ENCODE measurements at places on chromosomes 3 and 15.

GRCh38 chr3:149366941-149367840, 10.3 kb downstream of the TM4SF1 start:
- DNase-seq = no peak

DNA sequence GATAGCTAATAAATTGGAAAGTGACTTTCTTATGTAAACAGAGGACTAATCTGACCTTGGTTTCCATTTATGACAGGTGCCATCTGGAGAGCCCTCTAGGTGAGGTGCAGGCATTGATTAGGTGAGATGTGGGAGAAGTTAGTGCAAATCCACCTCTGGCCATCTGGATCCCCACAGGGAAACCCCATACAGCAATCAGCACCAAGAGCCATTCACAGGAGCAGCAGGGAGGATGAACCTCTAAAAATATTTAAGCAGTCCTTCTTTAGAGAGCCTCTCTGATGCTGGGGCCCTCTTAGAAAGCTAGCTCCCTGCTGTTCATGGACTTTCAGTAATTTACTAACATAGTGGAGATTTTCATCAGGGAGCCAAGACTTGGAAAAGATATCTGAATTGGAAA, 69.3 kb downstream of the CLSTN2 start:
- no peak for DNase-seq

GRCh38 chr3:53628536-53629401, 134.4 kb downstream of the CACNA1D start:
- no peak for DNase-seq

DNA sequence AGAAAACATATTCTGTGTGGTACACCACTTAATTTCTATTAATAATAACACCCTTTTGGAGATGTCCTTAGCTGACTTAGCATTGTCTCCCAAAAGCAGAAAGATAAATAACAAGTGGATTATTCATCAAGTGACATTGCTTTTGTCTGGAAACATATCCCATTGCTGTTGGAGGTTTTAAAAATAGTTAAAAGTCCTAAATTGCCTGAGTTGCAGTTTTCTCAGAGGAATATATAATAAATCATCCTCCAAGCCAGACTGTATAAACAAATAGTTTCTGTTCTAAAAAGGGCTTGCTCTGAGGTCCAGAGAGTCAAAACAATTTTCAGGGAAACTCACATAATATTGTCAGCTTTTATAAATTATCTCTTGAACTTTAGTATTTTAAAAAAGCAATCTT, 60.4 kb upstream of the CD96 start:
- no peak for DNase-seq

- DNase-seq = peak; percentile 54
These were observed 33.9 kb upstream of the KIF23 start for GRCh38 chr15:69380100-69380725.

- no peak for DNase-seq
These were observed 163.5 kb downstream of the ABHD5 start for GRCh38 chr3:43854283-43854682.

GRCh38 chr3:13771496-13771895, 108.4 kb downstream of the WNT7A start:
- no peak for DNase-seq

GRCh38 chr15:73069109-73069508, 16.8 kb downstream of the NEO1 start:
- DNase-seq = no peak

DNA sequence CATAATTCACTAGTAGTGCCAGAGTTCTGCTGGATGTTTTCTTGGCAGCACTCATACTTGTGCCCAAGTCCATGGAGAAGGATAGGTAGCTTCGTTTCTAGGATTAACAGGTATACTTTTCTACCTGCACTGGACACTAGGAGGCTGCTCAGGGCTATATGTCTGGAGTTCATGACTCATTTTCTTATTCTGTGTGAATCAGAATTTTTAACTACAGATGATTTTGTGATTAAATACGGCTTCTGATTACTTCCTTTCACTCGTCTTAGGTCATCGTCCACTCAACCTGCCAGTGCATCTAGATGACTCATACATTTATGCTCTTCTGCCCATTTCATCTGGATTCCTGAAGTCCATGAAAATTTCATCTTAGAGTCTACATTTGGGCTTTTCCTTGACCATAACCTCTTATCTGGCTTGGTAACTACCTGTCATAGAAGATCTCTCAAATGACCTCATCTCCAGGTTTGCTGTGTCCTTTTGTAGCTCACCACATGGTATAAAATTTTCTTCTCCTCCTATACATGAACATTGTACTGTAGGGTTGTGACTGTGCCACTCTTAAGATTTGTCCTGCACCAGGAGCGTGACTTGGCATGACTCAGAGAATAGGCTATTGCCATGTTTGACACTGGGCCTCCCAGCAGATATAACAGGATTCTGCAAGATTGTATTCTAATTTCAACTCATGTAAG, 66.7 kb upstream of the GCSAM start:
- no peak for DNase-seq

DNA sequence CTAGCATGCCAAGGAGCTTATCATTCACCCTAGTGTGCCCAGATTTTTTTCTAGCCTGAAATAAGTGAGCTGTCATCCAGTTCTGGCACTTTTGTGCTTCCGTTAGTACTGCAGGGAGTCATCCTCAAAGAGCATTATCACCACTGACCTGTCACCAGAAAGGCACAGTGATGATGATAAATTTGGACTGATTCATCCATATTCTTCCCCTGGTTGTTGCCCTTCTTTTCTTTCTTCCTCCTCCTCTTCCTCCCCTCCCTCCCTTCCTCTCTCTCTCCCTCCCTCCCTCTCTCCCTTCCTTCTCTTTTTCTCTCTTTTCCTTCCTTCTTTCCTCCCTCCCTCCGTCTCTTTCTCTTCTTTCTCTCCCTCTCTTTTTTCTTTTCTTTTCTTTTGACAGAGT, 21.3 kb downstream of the SLC35G2 start:
- no peak for DNase-seq

DNA sequence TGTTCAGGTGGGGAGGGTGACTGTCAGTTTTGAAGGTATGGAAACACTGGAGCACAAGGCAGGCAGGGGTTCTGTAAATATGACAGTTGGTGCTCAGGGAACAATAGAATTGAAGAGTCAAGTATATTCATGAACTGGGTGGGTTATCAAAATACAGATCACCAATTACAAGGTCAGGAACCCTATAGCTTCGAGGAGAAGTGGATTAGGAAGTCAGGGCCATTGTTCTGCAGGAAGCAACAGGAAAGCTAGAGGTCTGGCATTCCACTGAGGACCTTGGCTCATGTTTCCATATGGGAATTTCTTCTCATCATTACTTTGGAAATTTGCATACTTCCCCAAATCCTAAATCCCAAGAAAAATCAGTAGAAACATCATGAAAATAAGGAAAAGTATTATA, 125.9 kb downstream of the MYRIP start:
- no peak for DNase-seq

- no peak for DNase-seq
These were observed 38.9 kb downstream of the CACNA2D2 start for GRCh38 chr3:50464569-50464968.

Data from SK-N-DZ (cell line).